ENCODE measurements at places on chromosomes 6 and 20. TPM values are rescaled to one million over a fixed set of nuclear protein-coding genes. Genes with fewer than 3 reads are reported as not detected.

DNA sequence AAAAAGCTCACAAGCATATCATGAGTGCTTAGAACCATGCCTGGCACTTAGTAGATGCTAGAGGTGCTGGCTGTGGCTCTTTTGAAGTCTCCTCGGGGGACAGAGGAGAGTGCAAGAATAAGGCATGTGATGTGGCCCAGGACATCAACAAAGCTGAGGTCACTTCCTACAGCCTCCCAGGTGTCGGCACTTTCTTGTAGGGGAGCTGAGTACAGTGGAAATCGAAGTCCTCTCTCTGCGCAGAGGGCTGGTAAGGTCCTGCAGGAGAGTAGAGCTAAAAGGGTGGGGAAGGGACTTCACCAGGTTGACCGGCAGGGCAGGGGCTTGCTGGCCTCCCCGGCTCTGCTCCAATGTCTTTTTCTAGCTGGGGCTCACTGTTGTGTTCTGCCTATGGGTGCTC lies 11.2 kb downstream of the SLC13A3 start:
- DNase-seq, result no peak

- no peak for DNase-seq
Measured at GRCh38 chr20:2688041-2688591, 4.5 kb upstream of the EBF4 start.

Gene PRICKLE4
- not detected for total RNA-seq

DNA sequence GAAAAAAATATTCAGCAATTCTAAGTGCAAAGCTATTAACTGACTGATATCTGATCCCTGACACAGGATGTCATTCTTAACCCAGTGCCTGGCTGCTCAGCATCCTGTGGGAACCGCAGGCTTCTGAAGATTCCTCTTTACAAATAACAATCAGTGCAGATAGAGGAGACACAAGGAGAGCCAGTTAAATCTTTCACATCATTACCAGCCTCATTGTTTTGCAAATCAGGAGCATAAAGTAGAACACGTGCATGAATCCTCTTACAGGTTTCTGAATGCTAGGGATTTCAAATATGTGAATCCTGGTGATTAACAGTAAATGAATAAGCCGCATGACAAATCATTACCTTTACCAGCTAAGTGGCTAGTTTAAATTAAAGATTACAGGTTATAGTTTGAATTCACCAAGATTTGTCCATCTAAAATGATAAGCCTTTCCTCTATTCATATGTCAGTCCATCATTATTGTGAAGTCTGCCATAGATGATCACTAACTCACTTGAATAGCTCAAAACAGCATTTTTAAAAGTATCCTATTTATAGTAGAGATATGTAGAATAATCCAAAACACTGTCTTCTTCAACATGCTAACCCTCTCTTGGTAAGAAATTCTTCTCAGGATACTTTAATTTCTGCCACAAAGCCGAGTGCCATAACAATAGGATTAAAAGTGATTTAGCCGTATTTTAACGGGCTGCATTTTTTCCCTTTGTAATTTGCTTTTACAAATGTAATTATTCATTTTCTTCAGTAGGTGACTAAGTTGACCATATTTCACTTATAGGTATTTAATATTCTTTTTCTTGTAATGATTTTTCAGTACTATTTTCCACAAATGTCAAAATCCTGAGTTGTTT lies 367.3 kb upstream of the EPHA7 start:
- DNase-seq, result peak; percentile 41

DNA sequence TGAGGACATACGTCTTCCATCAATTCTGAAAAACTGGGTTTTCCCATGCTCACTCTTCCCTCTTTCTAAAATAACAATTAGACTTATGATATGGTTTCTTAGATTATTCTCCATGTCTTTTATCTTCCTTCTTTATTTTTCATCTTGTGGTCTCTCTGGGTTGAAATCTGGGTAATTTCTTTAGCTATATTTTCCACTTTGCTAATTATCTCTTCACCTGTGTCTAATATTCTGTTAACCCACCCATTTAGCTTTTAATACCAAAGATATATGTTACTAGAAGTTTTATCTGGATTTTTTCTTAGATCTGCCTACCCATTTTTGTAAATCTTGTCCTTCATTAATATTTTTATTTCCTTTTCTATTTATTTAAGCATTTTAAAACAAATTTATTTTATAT lies 121.8 kb downstream of the TENT5A start:
- no peak for DNase-seq

- no peak for DNase-seq
Measured at GRCh38 chr20:48722737-48723191, 105.0 kb downstream of the PREX1 start.

Gene MAPK13
- total RNA-seq, result 52.9 TPM

Gene MLN
- total RNA-seq, result not detected

GRCh38 chr6:168322966-168323365 lies 3.4 kb upstream of the DACT2 start:
- DNase-seq, result no peak

DNA sequence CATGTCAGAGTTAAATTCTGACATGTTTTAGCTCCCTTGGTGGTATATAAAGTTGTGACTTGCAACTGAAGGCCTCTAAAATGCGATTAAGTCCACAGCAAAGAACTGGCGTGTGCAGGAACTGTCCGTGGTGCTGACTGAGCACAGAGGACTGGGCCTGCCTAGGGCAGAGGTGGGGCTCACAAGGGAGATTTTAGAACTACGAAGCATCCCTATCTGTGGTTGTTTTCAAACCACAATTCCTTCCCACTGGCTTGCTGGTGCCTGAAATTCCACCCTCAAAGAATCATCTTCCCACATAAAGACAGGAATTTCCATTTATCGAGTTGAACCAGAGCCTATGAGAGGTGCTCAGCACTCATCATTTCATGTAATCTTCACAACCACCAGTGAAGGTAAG lies 30.1 kb downstream of the RIMS4 start:
- peak; percentile 18 for DNase-seq

Gene HACE1
- 18.9 TPM for total RNA-seq

- DNase-seq, result peak; percentile 90
Measured at GRCh38 chr6:47669684-47670513, 28.5 kb upstream of the ADGRF4 start.
